Uterus (tissue), 4 donors: ENCODE measurements at places on chromosomes 7 and 10.

DNA sequence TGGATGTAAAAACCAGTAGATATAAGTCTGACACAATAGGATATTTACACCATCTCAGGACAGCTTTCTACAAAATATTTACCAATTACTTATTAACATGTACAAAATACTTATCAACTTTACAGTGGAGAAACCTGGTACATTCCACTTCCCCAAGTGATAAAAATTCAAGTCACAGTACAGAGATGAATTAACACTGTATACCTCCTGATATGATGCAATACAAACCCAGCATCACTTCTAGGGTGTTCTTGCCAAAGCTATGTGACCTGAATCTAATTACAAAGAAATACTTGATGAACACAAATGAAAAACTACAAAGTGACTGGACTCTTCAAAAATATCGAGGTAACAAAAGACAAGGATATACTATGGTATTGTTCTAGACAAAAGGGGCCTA, 156.4 kb upstream of the FGFR2 start:
- no peaks in the 10 kb centered on the region for H3K4me1 ChIP-seq
- DNase-seq = no peak
- H3K27me3 ChIP-seq = no peaks in the 10 kb centered on the region
- H3K27ac ChIP-seq = no peak overlapping the region

GRCh38 chr10:48742891-48743860, 58.5 kb downstream of the WDFY4 start:
- H3K27me3 ChIP-seq = no peaks in the 10 kb centered on the region
- H3K27ac ChIP-seq = no peak overlapping the region

- no peak overlapping the region for H3K4me3 ChIP-seq
- H3K27ac ChIP-seq = no peak overlapping the region
- peak; percentile 68 for DNase-seq
- peaks cover 3% of the 10 kb centered on the region for H3K4me1 ChIP-seq
- H3K36me3 ChIP-seq = no peaks in the 10 kb centered on the region
- no peaks in the 10 kb centered on the region for H3K27me3 ChIP-seq
These were observed 84.0 kb downstream of the GSAP start for GRCh38 chr7:77331938-77332695.

- H3K27me3 ChIP-seq = no peaks in the 10 kb centered on the region
- H3K4me3 ChIP-seq = no peak overlapping the region
- no peak for DNase-seq
- H3K4me1 ChIP-seq = no peaks in the 10 kb centered on the region
These were observed 107.5 kb downstream of the DOCK1 start for GRCh38 chr10:127012769-127013152.
